ENCODE measurements at places on chromosomes 13 and 19.
A peak's percentile ranks its signal among the peaks of the same experiment; 100 is the strongest.

GRCh38 chr13:48851707-48852106 is 124.0 kb upstream of the FNDC3A start:
- DNase-seq: no peak

- DNase-seq: peak; percentile 67
Measured at GRCh38 chr19:46221981-46222610, 7.4 kb upstream of the IGFL1 start.

GRCh38 chr19:7775761-7776160 is 12.7 kb downstream of the CLEC4M start:
- DNase-seq: no peak

DNA sequence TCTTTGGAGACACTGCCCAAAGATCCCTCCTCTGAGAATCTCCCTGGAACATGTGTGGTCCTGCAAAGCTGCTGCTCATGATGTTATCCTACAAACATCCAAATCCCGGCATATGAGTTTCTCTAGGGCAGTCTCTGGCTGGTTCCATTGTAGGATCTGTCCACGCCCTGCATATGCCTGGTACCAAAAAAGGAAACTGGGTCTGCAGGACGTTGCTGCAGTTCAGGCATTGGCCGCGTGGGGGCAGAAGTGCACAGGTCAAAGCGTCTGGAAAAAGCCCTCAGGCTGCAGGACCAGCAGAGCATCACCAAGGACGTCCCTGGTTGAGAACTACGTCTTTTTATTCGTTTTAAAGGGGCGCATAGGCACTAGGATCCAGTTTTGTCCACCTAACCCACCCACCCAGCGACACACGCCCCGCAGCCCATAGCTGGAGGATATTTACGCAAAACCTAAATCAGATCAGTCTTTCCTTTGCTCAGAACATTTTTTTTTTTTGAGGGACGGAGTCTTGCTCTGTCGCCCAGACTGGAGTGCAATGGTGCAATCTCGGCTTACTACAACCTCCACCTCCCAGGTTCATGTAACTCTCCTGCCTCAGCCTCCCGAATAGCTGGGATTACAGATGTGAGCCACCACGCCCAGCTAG is 12.9 kb upstream of the ZNF564 start:
- DNase-seq: peak; percentile 83

DNA sequence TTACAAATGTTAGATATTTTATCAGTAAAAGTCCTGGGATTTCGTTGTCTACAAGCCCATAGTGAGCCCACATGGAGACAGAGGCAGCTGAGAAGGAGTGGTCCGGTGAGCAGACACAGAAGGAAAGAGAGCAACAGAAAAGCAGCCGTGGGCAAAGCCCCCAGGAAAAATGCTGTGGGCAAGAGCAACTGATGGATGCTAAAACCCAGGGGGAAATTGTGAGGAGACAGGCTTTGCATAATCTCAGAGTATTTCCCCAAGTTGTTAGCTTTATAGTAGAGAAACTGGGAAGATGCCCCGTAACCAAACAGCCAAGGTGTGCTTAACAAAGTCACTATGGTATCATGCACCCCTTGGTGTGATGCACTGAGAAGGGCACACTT is 35.1 kb downstream of the GJA3 start:
- no peak for DNase-seq

- DNase-seq: peak; percentile 98
Measured at GRCh38 chr19:8423817-8424223, 10.7 kb downstream of the MARCHF2 start.

DNA sequence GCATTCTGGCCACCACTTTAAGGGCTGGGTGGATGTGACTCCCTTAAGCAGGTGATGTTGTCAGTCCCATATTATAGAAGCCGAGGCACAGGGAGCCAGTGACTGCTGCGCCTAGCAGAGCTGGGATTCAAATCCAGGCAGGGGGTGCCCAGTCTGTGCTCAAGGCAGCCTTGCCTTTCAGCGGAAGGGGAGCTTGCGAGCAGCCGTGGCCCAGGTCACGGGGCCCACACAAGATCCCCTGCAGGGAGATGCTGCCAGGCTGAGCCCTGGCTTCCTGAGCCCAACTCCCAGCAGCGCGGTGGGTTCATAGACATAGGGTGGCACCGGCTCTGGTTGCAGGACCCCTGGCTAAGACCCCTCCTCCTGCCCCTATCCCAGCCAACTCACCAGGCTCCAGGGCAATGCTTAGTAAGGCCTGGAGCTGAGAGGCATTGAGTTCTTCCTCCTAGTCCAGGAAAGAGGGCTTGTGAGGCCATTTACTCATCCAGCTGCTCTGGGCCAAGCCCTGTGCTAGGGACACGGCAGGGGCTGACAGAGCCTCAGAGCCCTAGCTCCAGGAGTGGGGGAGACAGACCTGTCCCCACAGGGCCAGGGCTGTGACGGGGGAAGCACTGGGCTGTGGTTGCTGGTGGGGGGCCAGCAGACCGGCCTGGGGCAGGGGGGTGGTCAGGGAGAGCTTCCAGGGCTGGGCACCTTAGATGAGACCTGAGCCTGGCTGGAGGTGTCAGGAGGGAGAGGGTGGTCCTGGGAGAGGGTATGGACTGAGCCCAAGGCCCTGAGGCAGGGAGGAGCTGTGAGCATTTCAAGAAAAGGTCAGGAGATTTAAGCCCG is 9.6 kb downstream of the CAPN12 start:
- DNase-seq: peak; percentile 66

GRCh38 chr19:58380662-58381459 is at the start of gene ZNF837:
Gene ZNF837, minus strand, starts transcription at chr19:58381030. Its CDS starts 11,698 bp downstream, at chr19:58369332.
- peak; percentile 100 for DNase-seq

DNA sequence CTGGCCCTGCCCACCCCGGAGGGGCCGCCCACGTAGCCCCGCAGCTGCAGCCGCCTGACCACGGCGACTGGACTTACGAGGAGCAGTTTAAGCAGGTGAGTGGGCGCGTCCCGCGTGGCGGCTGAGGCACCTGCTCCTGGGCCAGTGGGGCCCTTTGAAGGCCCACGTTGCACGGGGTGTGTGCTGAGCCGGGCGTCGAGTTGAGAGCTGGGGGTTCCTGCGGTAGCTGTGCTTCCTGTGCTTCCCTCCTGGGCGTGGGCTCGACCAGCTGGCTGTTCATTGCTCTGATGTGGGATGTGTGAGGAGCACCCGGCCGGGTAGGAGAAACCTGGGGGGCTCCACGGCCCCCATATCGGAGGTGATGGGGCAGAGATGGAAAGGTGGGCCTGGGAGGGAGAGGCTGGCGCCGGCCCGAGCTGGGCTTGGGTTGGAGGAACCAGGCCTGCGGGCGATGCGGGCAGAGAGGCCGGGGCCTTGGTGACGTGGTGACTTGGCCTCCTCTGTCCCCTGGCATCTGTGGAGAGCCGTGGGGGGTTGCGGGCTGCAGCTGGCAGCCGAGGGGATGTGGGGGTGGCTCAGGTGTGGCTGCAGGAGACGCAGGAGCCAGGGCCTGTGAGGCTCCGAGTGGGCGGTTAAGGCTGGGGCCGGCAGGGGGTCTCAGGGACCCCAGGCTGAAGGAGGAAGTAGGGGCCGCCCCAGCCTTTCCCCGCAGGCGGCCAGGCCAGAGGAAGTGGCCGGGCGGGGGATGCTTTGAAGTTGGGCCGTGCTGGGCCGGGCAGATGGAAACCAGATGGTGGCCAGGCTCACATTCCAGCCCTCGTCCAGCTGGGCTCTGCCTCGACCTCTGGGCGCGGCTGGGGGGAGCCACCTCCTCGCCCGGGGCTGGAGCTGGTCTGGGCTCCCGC is 7.1 kb downstream of the ARID3A start:
- peak; percentile 42 for DNase-seq

DNA sequence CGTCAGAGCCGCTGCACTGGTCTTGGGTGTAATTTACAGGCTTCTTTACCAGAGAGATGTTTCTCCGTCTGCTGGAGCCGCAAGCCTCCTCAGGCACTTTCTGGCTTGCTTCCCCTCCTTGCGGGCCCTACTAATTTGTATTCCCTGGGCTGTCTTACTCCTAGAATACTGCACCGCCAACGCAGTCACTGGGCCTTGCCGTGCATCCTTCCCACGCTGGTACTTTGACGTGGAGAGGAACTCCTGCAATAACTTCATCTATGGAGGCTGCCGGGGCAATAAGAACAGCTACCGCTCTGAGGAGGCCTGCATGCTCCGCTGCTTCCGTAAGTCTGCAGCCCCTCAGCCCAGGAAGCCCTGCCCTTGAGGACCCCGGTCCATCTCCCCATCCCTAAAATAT is 14.1 kb upstream of the C19orf33 start:
- no peak for DNase-seq

- no peak for DNase-seq
Measured at GRCh38 chr19:29022599-29022998, 190.4 kb downstream of the UQCRFS1 start.

DNA sequence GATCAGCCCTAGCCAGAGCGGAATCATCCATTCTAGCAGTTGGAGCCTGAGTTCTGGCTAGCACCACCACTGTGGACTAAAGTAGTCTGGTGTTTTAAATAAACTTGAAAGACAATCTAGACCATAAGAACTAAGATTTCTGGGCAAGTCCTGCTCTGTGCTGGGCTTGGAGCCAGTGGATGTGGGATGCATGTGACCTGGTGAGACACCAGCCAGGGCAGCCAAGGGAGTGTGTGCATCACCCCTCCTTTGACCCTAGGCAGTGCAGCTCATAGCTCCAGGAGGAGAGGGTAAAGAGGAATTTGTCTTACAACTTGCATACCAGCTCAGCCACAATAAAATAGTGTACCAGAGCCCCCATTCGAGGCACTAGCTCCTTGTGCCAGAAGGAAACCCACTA is 21.0 kb downstream of the ITGBL1 start:
- peak; percentile 92 for DNase-seq

DNA sequence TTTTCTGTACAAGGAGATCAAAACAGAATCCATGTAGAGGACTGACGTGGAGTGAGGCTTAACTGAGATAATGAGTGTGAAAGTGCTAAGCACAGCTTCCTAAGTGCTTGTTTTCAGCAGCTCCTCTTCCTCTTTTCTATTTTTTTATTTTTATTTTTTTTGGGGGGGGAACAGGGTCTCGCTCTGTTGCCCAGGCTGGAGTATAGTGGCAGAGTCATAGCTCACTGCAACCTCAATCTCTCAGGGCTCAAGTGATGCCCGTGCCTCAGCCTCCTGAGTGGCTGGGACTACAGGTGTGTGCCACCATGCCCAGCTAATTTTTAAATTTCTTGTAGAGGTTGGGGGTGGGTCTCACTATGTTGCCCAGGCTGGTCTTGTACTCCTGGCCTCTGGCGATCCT is 5.6 kb upstream of the FOSB start:
- DNase-seq: no peak

- no peak for DNase-seq
Measured at GRCh38 chr13:98513837-98514236, 63.1 kb downstream of the STK24 start.

GRCh38 chr19:10209315-10209714 is 14.6 kb upstream of the DNMT1 start:
- peak; percentile 69 for DNase-seq

GRCh38 chr13:103031332-103031873 is 34.8 kb downstream of the SLC10A2 start:
- DNase-seq: no peak

DNA sequence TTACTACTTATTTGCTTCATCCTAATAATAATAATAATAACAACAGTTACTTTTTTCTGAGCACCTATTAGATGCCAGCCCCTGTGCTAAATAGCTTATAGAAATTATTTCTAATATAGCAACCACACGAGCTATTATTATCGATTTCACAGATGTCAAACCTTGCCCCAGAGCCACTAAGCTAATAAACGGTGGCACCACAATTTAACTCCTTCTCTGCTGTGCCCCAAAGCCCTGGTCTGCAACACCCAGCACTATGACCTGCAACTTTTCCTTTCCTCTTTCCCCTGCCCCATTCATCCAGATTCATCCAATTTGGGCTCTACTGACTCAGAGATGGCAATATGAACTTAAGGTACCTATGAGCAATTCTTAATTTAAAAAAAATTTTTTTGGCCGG is 6.4 kb downstream of the RFX2 start:
- DNase-seq: no peak

GRCh38 chr13:102933122-102933521 is 87.3 kb downstream of the ERCC5 start:
- DNase-seq: no peak

- no peak for DNase-seq
Measured at GRCh38 chr19:10796653-10797052, 39.4 kb downstream of the TMED1 start.

GRCh38 chr13:103351035-103351828 is 285.0 kb upstream of the SLC10A2 start:
- peak; percentile 0 for DNase-seq

DNA sequence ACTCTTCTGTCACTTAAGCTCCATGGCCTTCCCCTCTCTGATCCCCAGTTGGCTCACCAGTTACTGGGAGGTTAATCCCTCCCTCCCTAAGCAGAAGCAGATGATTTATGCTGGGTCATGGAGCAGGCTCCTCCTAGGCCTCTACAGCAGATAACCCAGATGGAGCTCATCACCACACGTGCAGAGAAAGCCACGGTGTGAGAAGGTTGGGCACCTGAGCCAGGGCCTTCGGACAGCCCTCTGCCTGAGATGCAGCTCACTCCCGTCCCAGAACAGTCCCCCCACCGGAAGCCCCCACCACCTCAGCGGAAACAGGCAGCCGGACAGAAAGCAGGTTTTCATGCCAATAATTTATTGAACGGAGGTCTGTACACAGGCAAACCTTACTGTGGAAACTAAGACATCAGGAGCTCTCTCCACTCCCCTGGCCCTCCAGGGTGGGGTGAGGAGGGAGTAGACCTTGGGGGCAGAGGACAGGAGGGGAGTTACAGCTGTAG is 9.8 kb downstream of the ZNF526 start:
- no peak for DNase-seq

DNA sequence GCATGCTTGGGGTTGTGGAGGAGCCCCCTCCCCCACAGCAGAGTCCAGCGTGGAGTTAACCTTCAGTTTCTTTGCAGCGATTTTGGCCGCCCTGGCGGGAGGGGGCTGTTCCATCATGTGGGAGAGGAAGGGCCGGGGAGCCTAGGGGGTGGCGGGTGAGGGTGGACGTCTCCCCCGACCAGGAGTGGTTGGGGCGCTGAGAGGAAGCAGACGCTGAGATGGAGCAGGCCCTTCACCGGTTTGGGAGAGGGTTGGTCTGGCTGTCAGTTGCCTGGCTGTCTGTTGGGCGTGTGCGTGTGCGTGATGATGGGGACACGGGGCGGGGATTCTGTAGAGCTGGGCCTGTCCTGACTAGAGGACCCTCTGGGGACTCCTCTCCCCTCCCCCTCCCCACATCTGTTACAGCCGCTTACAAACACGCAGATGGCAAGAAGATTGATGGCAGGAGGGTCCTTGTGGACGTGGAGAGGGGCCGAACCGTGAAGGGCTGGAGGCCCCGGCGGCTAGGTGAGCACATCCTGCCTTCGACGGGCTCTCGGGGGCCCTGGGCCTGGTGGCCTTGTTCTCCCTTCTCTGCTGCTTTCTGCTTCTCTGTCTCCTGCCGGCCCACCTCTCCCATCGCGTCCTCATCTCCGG is 9.8 kb upstream of the LIN7B start:
- no peak for DNase-seq

GRCh38 chr13:114279758-114280355 is 1.5 kb upstream of the UPF3A start:
- no peak for DNase-seq

GRCh38 chr19:35261356-35262100 is 7.2 kb upstream of the USF2 start:
- no peak for DNase-seq

GRCh38 chr19:47523473-47523872 is 8.6 kb upstream of the NAPA start:
- DNase-seq: no peak

- no peak for DNase-seq
Measured at GRCh38 chr19:29089315-29089870, 123.6 kb downstream of the UQCRFS1 start.
